ENCODE measurements at places on chromosomes 5 and 9.

- H3K36me3 ChIP-seq: peaks cover 37% of the 10 kb centered on the region
- no peak for DNase-seq
- H3K27ac ChIP-seq: no peak overlapping the region
These were observed 27.3 kb downstream of the CLTA start for GRCh38 chr9:36218011-36218410.

- no peak overlapping the region for H3K27ac ChIP-seq
- no peak for DNase-seq
- H3K4me1 ChIP-seq: peaks cover 39% of the 10 kb centered on the region
- H3K36me3 ChIP-seq: peaks cover 56% of the 10 kb centered on the region
- H3K27me3 ChIP-seq: peaks cover 3% of the 10 kb centered on the region
These were observed 4.0 kb downstream of the PHYKPL start for GRCh38 chr5:178228609-178229008.

GRCh38 chr9:114228016-114228808 is 72.9 kb downstream of the COL27A1 start:
- no peak overlapping the region for H3K27ac ChIP-seq
- DNase-seq: no peak
- peaks cover 52% of the 10 kb centered on the region for H3K4me1 ChIP-seq
- peaks cover 7% of the 10 kb centered on the region for H3K36me3 ChIP-seq
- H3K4me3 ChIP-seq: no peak overlapping the region
- peaks cover under 1% of the 10 kb centered on the region for H3K27me3 ChIP-seq

DNA sequence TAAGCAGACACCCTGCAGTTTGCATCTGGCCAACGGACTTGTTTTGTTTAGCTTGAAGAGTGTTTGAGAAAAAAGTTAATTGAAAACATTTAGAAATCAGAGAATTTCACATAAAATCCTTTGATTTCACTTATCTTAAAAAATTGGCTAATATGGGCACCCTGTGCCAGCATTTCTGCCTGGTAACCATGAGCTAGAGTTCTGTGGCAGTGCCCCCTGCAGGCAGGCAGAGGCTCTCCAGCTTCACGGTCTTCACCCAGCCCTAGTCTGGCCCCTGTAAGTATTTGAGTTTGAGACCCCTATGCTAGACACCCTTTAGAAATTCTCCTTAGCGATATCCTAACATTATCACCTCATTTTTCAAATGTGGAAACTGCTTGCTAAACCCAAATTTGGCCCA is 18.8 kb upstream of the FANCC start:
- no peak for DNase-seq
- H3K36me3 ChIP-seq: no peaks in the 10 kb centered on the region
- H3K27me3 ChIP-seq: peaks cover 15% of the 10 kb centered on the region
- H3K27ac ChIP-seq: no peak overlapping the region

DNA sequence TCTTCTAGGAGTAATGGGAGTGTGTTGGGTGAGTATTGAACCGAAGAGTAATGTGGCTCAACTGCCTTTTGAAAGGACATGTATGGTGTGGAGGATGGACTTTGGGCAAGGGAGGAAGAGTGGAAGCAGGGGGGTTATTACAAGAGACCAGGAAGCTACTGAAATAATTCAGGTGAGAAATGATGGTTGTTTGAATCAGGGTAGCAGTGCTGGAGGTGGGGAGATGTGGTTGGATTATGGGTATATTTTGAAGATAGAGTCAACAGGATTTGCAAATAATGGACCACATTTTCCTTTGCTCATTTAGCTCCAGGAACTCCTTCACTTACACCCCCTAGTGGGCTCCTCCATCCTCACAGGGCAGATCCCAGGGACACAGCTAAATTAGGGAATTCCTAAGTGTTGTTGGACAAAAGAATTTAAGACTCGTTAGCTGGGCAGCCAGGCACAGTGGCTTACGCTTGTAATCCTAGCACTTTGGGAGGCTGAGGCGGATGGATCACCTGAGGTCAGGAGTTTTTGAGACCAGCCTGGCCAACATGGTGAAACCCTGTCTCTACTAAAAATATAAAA is 1.2 kb upstream of the SLC4A9 start:
- H3K27me3 ChIP-seq: no peaks in the 10 kb centered on the region
- DNase-seq: peak; percentile 43
- H3K4me1 ChIP-seq: peaks cover 24% of the 10 kb centered on the region
- no peak overlapping the region for H3K4me3 ChIP-seq

DNA sequence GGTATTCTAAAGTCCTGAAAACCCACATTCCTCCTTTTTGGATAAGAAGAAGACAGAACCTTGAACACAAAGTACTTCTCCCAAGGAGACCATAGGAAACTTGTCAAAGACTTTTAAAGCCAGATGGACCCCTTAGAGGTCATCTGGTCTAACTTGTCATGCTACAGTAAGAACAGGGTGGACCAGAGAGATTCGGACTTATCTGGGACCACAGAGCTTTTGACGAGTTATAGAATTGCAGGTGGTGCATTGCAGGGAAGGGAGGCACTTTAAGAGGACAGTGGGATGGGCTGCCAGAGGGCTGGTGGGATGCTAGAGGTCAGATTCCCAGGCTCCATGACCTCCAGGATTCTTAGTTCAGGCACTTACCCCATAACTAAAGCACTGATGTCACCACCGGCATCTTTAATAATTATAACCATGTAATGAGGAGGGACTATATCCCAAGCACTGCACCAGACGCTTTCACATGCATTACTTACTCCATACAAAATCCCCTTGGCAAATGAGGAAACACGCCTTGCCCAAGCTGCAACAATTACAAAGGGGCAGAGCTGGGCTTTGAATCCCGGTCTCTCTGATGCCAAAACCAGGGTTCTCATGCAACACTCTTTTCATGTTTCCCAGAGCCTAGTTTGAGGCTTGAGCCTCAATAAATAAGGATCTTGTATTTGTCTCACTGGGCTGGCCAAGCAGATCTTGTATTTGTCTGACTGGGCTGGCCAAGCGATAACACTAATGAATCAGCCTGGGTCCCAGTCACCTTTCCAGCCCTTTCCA is 12.8 kb upstream of the GPX3 start:
- H3K36me3 ChIP-seq: no peaks in the 10 kb centered on the region
- H3K4me3 ChIP-seq: no peak overlapping the region
- peaks cover 20% of the 10 kb centered on the region for H3K27me3 ChIP-seq
- no peak for DNase-seq
- no peak overlapping the region for H3K27ac ChIP-seq
- H3K4me1 ChIP-seq: peaks cover 19% of the 10 kb centered on the region

DNA sequence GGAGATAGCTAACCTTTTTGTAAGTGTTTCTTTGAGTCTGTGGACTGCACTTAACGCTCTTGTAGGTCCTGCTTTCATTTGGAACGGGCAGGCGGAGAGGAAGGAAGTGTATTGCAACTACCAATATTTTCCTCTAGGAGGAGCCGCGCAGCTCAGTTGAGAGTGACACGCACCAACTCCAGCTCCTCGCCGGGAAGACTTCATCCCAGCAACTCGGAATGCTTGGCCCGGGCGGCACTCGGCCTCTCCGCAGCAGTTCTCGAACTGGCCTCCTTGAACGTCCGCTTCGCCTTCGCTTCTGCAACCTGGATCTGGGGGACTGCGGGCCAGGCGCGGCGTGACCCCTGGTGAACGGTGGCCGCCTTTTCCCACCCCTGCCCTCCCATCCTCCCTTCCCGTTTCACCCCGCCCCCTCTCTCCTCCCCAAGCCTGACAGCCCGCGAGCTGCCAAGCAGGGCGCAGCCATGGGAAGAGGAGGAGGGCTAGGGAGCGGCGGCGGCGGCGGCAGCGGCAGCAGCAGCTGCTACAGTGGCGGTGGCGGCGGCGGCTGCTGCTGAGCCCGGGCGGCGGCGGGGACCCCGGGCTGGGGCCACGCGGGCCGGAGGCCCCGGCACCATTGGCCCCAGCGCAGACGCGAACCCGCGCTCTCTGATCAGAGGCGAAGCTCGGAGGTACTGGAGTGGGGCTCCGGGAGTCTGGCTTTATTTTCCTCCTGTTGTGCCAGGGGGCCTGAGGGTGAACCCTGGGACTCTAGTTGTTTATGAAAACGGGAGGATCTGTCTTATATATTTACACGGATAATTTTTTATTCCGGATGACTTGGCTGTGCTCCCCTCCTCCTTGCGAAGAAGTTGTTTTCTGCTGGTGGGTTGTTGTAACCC is at the start of gene GHR:
Gene GHR, plus strand, starts transcription at position 155 of the 881 bp plus-strand sequence. CDS start 142,436 bp downstream, outside the sequence.
- H3K27ac ChIP-seq: no peak within 1 kb of the TSS
- peak; percentile 88 for DNase-seq
- H3K4me3 ChIP-seq: no peak within 1 kb of the TSS
- no peaks in the 10 kb centered on the region for H3K27me3 ChIP-seq

DNA sequence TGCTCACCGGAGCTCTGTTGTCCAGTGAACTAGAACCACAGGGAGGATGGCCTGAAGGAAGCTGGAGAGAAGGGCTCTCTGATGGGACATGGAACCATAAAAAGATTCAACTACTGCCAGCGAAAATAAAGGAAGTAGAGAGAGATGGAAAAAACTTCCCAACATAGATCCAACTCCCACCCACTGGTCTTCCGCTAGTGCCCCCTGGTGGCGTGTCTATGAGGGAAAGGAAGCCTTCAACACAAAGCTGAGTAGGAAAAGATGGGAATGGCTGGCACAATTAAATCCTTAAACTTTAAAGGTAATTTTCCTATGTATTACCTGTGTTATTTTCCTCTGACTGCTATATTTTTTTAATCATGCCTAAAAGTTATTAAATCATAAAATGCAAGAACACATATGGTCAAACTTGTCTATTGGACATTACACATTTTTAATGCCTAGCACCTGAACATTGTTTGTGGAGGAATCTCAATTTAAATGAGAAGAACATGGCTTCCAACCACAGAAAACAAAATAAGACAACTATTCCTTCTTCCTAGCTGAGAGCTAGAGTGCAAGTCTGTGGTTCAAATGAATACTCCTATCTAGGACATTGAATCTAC is 51.5 kb downstream of the CEP120 start:
- H3K4me3 ChIP-seq: no peak overlapping the region
- DNase-seq: peak; percentile 21
- no peaks in the 10 kb centered on the region for H3K4me1 ChIP-seq
- H3K27me3 ChIP-seq: no peaks in the 10 kb centered on the region
- no peak overlapping the region for H3K27ac ChIP-seq

DNA sequence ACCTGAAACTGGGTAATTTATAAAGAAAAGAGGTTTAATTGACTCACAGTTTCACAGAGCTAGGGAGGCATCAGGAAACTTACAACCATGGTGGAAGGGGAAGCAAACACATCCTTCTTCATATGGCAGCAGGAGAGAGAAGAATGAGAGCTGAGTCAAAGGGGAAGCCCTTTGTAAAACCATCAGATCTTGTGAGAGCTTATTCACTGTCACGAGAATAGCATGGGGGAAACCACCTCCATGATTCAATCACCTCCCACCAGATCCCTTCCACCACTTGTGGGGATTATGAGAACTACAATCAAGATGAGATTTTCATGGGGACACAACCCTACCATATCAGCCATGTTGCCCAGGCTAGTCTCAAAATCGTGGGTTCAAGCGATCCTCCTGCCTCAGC is 143.4 kb downstream of the FGF18 start:
- H3K27me3 ChIP-seq: peaks cover 7% of the 10 kb centered on the region
- H3K27ac ChIP-seq: no peak overlapping the region
- no peaks in the 10 kb centered on the region for H3K36me3 ChIP-seq
- H3K4me1 ChIP-seq: no peaks in the 10 kb centered on the region
- no peak for DNase-seq

GRCh38 chr5:92886751-92887150 is 694.3 kb downstream of the NR2F1-AS1 start:
- H3K27ac ChIP-seq: no peak overlapping the region
- peaks cover 9% of the 10 kb centered on the region for H3K36me3 ChIP-seq
- peak overlapping the region; percentile 44 for H3K4me3 ChIP-seq
- no peak for DNase-seq
- H3K4me1 ChIP-seq: peaks cover 57% of the 10 kb centered on the region
- H3K27me3 ChIP-seq: peaks cover 2% of the 10 kb centered on the region

- H3K4me3 ChIP-seq: peak overlapping the region; percentile 69
- H3K27me3 ChIP-seq: no peaks in the 10 kb centered on the region
- H3K27ac ChIP-seq: peak overlapping the region; percentile 89
- peak; percentile 93 for DNase-seq
- H3K4me1 ChIP-seq: peaks cover 42% of the 10 kb centered on the region
- peaks cover 58% of the 10 kb centered on the region for H3K36me3 ChIP-seq
These were observed 34.0 kb downstream of the PUM3 start for GRCh38 chr9:2809692-2810419.

GRCh38 chr5:76397200-76397599 is 5.9 kb upstream of the IQGAP2 start:
- DNase-seq: no peak
- H3K4me1 ChIP-seq: peaks cover 1% of the 10 kb centered on the region
- H3K27me3 ChIP-seq: peaks cover 27% of the 10 kb centered on the region
- H3K27ac ChIP-seq: no peak overlapping the region

DNA sequence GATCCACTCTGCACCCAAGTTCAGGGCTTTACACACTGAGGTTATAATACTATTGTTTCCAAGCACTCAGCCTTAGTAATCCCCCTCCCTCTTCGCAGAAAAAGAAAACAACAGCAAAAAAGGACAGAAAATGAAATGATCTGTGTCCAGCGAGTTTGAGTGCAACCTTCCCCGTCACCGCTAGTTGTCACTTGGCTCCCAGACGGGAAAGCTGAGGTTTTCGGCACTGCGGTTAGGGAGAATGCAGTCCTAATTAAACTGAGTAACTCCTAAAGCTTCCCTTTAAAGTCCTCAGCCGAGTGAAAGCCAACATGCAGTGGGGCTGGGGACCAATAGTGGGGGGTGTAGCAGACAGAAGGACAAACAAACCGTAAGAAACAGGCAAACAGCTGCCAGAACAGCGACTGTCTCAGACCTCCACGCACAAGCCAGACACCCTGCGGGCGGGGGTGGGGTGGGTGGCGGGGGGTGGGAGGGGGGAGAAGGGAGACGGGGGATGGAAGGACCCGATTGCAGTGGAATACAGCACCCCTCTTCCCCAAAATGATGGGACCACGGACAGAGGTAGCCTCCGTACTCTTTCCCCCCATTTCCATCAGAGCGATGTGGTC is 680 bp downstream of the GLRA1 start:
- H3K36me3 ChIP-seq: no peaks in the 10 kb centered on the region
- H3K27ac ChIP-seq: no peak overlapping the region
- no peak for DNase-seq
- H3K27me3 ChIP-seq: peaks cover 4% of the 10 kb centered on the region

- H3K36me3 ChIP-seq: peaks cover 7% of the 10 kb centered on the region
- H3K27me3 ChIP-seq: peaks cover 2% of the 10 kb centered on the region
- peak overlapping the region; percentile 45 for H3K27ac ChIP-seq
- DNase-seq: no peak
- peaks cover 70% of the 10 kb centered on the region for H3K4me1 ChIP-seq
- no peak overlapping the region for H3K4me3 ChIP-seq
These were observed 28.8 kb upstream of the TNFAIP8 start for GRCh38 chr5:119327018-119327417.
